ENCODE measurements at places on chromosomes 11 and 22.

DNA sequence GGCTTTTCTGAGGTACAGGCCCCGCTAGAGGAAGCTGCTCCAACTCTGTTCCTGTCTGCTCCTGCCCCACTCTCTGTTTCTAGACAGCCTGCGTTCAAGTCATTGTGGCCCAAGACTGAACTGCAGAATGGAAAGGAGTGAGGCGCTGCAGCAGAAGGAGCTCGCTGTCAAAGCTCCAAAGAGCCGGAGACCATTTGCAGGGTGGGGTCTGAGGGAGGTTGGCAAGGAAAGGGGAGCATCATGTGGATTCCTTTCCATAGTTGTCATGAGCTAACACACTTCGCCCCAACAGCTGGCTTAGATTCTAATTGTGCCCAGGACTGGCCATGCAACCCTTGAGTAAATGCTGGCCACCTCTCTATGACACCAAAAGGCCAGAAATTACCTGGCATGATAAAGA lies 18.8 kb downstream of the APOL4 start:
- DNase-seq: no peak

DNA sequence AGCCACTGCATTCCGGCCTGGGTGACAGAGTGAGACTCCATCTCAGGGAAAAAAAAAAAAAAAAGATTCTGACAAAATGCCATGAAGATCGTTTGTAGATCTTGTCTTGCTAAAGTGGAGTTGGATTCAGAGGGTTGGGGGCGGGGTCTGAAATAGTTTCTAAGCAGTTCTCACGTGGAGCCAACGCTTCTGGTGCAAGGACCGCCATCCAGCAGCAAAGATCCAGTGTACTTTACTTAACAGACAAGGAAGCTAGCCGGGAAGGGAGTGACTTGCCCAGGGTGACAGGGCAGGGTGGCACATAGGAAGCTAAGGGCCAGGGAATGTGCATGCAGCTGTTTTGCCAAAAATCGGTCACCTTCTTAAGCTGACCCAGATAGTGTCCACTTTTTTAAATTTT lies 27.4 kb downstream of the APOL1 start:
- DNase-seq: no peak

GRCh38 chr11:96172604-96173003 lies 170.4 kb downstream of the MAML2 start:
- DNase-seq: no peak

- no peak for DNase-seq
Observed at GRCh38 chr11:121657146-121657545, 204.4 kb upstream of the SORL1-AS1 start.

GRCh38 chr11:77213029-77213579 lies 85.1 kb downstream of the MYO7A start:
- no peak for DNase-seq

DNA sequence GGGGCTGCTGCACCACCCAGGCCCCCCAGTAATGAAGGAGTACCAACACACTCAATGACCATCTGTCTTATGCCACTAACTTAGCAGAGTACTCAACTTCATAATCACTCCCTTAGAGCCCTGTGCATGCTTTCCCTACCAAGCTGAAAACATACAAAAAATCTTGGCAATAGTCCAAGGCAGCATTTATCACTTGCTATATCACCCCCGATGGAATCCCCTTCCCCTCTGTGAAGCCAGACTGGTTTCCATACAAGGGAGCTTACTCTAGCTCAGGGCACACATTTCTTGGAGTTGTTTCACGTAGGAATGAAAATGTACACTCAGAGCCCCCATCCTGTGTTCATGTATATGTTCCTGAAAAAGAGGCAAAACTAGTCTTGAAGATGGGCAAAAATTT lies 301.3 kb upstream of the TENM4 start:
- DNase-seq: no peak

- no peak for DNase-seq
Observed at GRCh38 chr11:15055620-15056356, 17.6 kb upstream of the CALCB start.

DNA sequence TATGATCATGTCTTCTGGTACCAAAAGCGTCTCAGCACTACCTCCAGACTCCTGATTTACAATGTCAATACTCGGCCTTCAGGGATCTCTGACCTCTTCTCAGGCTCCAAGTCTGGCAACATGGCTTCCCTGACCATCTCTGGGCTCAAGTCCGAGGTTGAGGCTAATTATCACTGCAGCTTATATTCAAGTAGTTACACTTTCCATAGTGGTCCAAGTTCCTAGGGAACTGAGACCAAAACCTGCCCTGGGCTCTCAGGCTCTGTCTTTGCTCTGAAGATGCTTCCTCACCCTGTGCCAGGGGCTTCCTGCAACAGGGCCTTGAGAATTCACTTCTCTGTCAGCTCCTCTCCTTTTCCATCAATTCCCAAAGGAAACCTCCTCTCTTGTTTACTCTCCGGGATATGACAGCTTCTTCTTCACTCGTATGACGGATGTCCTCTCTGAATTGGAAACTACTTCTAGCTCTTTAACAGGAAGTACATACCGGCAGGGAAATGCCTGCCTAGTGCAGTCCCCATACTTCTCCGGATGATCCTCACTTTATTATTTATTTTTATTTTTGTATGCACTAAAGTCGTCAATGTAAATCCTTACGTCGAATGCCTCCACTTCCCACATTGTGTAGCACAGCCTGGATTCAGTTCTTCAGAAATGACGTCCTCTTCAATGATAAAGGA lies 29.6 kb upstream of the PRAME start:
- DNase-seq: no peak

DNA sequence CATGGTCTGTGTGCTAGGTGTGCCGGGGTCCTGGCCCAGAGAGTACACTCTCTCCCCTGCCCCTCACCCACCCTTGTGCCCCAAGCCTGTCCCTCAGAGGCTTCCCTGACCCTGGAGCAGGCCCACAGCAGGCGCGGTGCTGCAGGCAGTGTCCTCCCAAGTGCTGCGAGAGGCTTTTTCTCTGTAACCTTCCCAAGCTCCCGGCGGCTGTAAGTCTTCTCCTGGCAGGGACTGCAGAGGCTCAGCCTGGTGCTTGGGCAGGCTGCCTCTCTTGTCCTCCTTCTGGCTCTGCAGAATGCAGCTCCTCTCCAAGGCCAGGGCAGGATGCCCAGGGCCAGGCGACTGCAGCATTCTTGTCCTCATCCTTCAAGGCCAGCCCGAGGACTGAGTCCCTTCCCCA lies 15.9 kb downstream of the RFPL1 start:
- DNase-seq: no peak

DNA sequence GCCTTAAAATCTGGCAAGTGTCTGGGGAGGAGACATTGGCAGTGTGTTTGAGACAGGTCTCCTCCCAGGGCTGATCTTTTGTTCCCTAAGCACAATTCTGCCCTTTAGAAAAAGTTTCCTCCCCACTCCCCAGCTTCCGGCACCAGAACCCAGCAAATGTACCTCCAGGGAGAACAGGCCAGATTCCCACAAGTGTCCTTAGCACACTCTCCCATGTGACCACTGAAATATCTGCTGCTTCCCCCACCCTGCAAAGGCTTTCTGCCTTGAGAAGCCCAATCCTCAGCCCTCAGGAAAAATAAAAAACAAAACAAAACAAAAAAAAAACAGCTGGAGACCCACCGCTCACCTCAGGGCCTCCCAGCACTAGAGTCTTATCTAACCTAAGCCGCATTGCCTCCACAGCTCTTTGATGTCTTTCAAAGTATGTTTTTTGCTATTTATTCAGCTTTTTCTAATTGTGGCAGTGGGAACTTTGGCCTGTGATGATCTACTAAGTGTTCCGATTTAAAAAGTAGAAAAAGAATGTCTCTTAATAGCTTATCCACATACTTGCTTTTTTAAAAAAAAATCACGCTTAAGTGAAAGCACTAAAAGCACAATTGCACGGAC lies 29.0 kb upstream of the FBLN1 start:
- no peak for DNase-seq

DNA sequence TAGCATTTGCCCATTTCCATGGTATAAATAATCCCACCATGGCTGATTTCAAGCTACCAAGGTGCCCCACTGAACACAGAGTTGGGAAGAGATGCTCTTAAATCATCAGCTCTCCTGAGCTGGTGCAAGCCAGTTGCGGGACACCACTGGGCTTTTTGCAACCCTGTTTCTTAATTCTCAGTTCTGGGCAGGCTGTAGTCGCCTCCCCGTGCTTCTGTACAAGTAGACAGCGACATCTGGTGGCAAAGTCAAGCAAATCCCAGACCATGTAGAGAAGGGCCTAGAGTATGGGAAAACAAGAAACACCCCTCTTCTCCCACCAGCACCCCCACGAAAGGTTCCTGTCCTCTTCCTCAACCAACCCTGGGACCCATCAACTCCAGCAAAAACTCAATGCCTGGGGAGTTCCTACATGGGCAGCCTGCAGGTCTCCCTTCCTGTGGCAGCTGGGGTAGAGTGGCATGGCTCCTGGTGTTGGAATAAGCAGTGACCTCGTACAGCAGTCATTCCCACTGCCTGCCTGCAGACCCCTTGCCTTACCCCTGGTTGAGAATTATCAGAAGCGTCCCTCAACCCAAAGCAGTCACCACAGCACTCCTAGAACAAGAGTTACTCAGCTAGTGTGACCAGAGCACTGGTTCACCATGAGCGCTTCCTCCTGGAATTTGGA lies 68.4 kb downstream of the IGLL5 start:
- DNase-seq: peak; percentile 45

DNA sequence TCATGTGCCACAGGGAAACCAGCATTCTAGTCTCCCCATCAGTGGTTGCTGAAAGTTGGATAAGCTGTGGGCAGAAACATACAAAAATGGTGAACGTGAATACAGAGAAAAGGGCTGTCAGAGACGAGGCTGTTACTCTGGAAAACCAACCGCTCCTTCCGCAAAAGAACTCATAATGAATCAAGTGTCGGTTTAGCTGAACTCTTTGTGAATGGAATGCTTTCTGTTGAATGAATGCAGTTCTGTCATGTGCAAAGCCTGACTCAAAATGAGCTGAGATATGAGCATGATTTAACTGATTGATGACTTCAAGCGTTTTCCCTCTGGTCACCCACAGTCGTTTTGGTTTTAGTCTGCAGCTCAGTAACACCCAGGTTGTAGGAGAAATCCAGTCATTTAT lies 298.3 kb downstream of the ETS1 start:
- no peak for DNase-seq
